ENCODE measurements at places on chromosomes 4 and X.
A peak's percentile ranks its signal among the peaks of the same experiment; 100 is the strongest.

DNA sequence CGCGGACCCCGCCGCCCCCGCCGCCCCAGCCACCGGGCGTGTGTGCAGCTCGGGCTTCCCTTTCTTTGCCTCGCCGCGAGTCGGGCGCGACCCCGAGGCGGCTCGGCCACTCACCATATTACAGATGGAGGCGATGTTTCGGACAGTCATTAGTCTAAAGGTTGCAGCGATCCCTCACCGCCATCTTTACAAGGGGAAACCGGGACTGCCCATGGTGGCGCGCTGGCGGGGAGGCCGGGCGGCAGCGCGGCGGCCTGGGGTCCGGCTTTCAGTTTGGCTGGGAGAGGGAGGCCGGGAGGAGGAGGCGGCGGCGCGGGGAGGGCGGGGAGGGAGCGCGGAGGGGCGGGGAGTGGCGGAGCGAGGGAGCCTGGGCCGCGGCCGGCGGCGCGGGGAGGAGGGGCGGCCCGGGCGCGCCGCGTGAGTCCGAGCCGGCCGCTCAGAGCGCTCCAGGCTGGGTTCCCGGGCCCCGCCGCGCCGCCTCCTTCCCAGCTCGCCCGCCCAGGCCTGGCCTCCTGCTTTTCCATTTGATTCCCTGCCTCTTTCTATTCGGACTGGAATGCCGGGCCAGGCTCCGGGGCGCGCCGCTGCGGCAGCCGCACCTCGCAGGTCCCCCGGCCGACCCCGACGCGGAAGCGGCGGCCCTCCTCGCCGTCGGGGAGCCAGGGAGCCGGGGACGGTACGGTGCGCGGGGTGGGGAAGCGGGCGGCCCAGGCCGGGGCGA lies at the start of gene USP46:
USP46 (minus strand) TSS at position 301 of the 721 bp plus-strand sequence; CDS start at position 150, 151 bp downstream.
- peak; percentile 45 for DNase-seq

GRCh38 chr4:142130666-142131065 lies 494.3 kb downstream of the IL15 start:
- DNase-seq: no peak

GRCh38 chrX:75114638-75115037 lies 41.4 kb downstream of the ABCB7 start:
- DNase-seq: no peak

GRCh38 chrX:125681058-125681457 lies 361.4 kb downstream of the TEX13C start:
- no peak for DNase-seq

DNA sequence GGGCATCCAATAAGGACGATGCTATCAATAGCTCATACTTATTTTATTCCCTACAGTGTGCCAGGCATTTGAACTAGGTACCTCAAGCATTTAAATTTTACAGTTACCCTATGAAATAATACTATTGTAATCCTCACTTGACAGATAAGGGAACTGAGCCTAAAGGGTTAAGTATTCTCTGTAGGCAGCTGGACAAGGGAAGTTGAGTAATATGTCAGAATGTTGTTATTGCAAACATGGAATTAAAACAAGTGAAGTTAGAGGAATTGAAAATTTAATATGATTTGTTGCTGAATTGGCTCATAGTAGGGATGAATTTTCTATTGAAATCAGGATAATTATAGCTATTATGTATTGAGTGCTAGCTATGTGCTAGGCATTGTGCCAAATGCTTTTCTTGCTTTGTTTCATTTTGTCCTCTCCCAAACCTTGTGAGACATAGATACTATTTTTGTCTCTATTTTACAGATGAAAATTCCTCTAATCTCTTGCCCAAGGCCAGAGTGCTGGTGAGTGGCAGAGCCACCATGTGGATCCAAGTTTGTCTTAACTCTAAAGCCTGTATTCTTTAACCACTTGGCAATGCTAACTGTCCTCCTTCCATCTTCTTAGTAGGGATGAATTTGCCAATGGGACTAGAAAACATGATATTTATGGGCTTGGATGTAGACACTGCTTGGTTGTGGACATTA lies 58.1 kb downstream of the TMEM164 start:
- no peak for DNase-seq
